ENCODE measurements at places on chromosomes 3 and 15.
A peak's percentile ranks its signal among the peaks of the same experiment; 100 is the strongest.

DNA sequence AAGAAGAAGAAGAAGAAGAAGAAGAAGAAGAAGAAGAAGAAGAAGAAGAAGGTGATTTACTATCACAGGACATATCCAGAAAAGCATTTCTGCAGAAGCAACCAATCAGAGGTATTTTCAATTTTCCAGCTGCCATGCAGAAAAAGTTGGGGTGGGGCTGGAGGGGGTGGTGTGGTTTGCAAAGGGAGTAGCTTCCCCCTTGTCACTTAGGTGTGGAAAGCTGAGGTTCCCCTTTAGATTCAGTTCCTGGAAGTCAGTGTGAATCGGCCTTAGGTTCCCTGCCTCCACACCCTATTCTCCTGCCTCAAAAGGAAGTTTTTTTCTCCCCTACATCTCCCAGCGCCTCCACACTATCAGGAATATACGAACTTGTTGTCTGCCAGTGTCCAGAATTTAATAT lies 276.7 kb upstream of the ARRDC4 start:
- DNase-seq = no peak

DNA sequence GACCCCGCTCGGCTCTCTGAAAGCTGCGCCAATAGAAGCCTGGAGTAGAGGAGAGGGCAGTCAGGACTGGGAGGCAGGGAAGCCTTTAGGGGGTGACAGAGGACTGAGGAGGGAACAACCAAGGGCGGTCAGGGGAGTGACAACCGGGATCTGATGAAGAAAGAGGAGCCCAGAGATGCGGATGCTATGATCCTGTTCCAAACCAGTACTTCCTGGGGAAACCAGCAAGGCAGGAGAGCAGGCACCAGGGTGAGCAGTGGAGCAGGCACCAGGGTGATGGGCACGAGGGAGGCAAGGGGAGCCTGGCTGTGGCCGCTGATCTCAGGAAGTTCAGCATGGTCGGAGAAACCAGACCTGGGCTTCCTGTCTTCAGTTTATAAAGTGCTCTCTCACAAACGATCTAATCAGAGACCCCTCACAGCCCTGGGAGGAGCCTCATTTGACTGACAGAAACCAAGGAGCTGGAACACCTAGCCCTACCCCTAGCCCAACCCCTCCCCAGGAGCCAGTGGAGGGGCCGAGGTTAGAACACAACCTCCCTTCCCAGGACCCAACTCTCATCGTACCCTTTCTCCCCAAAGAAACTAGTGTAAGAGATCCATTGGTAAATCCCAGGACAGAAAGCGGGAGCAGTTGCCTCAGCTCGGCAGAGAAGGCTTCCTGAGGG lies 34.9 kb downstream of the CCDC33 start:
- DNase-seq = no peak

GRCh38 chr3:132448216-132448961 lies 31.1 kb downstream of the DNAJC13 start:
- no peak for DNase-seq

- DNase-seq = no peak
Measured at GRCh38 chr3:114856835-114857234, 290.3 kb downstream of the ZBTB20 start.

GRCh38 chr15:88745065-88745464 lies 58.2 kb upstream of the ACAN start:
- no peak for DNase-seq

GRCh38 chr3:152964911-152965609 lies 130.1 kb downstream of the P2RY1 start:
- DNase-seq = peak; percentile 15

GRCh38 chr3:121894301-121894990 lies at the start of gene SLC15A2:
Gene SLC15A2, plus strand, starts transcription at chr3:121894401. Its CDS starts 76 bp downstream, at chr3:121894477.
- no peak for DNase-seq

- no peak for DNase-seq
Measured at GRCh38 chr3:58398669-58399333, 34.8 kb downstream of the PDHB start.

DNA sequence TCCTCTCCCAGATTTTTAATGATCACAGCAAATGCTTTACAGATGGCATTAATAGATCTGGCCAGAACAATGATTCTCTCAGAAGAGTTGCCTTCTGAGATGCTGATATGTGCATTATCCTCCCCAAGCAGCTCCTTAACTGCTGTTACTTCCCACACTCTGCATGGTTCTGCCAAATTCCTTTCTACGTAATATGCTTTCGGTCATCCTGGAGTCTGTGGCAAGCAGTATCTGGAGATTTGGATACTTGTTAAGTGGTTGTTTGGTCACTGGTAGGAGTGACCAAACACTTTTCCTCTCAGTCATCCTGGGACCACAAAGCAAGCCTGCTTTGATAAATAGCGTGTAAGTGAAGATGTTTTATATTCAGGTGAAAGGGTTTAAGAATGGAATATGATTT lies 71.1 kb upstream of the CCNL1 start:
- DNase-seq = no peak

GRCh38 chr3:60125686-60126085 lies 1075.9 kb upstream of the CFAP20DC start:
- DNase-seq = no peak

DNA sequence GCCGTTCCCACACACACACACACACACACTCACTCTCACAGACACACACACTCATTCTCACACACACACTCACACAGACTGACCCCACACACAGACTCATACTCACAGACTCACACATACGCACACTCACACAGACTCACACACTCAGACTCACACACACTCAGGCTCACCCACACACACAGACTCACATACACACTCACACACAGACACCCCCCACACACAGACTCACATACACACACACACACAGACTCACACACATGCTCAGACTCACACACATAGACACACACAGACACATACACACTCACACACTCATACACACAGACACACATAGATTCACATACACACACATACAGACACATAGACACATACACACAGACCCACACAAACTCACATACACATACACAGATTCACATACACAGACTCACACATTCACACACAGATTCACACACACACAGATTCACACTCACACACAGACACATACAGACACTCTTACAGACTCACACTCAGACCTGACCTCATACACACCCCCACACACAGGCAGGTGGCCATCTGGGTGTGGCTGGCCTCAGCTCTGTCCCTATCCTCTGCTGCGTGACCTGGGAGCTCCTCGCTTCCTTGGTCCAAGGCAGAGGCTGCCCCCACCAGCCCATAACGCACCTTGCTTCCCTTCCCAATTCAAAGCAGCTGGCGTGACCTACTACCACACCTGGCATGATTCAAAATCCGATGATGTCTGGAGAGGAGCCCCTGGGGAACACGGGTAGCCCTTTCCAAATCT lies 1.9 kb downstream of the C3orf22 start:
- no peak for DNase-seq

DNA sequence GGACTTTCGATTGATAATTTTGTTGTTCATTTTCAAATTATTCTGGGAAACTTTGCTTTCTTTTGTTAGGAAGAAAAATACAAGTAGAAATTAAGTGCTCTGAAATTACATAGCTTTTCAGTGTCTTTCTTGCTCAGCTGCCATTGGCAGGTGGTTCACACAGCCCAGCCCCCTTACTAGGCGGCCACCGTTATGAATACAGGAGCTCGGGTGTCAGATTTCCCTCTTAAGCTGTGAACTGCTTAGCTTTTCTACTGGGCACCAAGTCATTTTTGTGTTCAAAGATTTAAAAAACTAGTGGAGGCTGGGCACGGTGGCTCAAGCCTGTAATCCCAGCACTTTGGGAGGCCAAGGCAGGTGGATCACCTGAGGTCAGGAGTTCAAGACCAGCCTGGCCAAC lies 55.2 kb downstream of the HMG20A start:
- no peak for DNase-seq

DNA sequence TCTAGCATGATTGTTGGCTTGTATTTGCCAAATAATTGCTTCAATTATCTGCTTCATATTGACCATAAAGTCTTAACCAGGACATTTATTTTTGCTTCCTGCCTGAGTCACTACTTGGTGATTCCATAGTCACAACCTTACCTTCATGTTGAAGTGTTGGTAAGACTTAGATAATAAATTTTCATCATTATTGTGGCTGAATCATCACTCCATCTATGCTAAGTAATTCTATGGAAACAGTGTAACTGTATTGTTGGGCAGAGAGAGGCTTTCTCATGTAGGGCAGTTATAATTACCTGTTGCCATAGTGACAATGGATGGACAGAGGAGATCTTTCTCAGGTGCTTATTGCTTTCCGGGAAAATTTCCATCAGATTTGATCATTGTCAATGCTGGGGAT lies 330.7 kb upstream of the LRRC3B start:
- no peak for DNase-seq

DNA sequence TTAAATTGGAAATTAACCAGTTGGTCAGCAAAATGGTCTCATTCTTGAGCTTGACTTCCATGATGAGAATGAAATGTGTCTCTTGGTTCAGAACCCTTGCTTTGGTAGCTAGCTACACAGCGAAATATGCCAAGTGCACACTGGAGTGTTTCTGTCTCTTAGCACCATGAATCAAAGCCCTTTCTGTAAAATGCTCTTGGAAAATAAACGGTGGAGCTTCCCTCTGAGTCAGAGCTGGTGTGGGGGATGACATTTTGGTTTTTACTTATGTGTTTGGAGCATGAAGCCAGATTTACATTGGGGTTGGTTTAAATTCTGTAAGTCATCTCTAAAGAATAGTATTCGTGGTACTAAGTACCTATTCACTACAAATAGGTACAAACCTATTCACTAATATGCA lies 85.1 kb upstream of the NANOGP8 start:
- DNase-seq = no peak

GRCh38 chr3:52286777-52287110 lies 884 bp upstream of the GLYCTK start:
- peak; percentile 16 for DNase-seq

GRCh38 chr3:190738636-190739155 lies 123.8 kb downstream of the GMNC start:
- DNase-seq = no peak

- no peak for DNase-seq
Measured at GRCh38 chr15:56042982-56043980, 49.9 kb upstream of the NEDD4 start.

DNA sequence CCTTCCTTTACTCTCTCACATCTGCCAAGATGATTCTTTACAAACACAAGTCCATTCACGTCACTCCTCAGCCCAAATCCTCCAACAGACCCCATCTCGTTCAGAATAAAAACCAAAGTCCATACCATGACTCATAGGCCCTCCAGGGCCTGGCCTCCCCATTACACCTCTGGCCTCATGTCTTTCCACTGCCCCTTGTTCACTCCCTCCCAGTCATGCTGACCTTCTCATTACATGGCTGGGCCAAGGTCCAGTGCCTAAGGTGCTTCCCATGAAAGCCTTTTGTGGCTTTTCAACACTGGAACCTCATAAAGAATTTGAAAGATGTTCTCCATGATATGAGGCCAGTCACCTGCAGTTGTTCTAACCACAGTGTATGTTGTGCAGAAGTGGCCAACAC lies 44.5 kb downstream of the NEK10 start:
- no peak for DNase-seq

DNA sequence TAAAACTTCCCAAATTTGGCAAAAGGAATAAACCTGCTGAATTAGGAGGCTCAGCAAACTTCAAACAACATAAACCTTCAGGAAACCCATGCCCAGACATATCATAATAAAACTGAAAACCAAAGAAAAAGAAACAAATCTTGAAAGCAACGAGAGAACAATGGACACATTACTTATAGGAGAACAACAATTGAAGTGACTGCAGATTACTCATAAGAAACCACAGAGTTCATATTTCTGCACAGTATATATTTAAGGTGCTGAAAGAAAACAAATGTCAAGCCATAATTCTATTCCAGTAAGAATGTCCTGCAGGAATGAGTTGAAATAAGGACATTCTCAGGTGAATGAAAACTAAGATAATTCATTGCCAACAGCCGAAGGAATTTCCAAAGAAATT lies 80.8 kb upstream of the PROK2 start:
- DNase-seq = no peak

- no peak for DNase-seq
Measured at GRCh38 chr3:172102123-172102882, 62.9 kb downstream of the FNDC3B start.

DNA sequence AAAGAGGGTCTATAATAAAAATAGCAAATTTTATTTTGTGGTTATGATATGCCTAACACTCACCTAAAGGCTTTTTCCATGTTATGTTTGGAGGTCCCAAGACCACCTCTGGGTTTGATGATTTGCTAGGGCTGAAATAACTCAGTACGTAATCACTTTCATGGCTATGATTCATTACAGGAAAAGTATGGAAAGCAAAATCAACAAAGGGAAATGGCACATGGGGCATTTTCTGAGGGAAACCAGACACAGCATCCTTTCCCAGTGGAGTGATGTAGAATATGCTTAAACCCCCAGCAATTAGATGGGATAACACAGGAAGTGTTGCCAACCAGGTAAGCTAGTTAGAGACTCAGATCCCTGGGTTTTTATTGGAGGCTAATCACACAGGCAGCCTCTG lies 701.6 kb upstream of the CBLB start:
- no peak for DNase-seq
